ENCODE measurements at places on chromosomes 5 and 9.

GRCh38 chr9:80605129-80605528 is 1033.4 kb downstream of the TLE4 start:
- DNase-seq: peak; percentile 35

DNA sequence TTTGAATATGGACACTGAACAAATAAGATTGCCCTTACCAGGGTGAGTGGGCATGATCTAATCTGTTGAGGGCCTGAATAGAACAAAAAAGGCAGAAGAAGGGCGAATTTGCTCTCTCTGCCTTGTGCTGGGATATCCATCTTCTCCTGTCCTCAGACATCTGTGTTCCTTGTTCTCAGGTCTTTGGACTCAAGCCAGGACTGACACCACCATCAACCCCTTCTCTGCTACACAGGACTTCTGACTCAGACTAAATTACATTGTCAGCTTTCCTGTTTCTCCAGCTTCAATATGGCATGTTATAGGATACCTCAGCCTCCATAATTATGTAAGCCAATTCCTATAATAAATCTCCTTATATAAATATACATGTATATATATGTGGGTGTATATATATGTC is 40.8 kb upstream of the SLCO6A1 start:
- DNase-seq: no peak

DNA sequence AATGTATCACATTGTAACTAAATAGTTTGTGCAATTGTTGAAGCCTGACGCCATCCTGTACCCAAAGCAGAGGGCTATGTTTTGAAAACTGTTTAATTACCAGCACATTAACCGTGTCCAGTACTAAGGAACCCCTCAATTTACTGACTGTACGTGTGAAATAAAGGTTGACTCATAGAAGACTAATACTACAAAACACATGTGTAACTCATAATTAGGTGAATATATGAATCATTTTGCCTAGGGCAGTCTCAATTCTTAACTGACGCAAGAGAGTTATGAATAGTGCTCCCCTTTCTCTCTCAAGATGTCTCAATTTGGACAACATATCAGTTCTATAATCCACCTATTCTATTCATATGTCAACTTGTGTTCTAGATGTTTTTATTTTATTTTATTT is 558.4 kb downstream of the PRDM9 start:
- DNase-seq: no peak

GRCh38 chr5:38948501-38948900 is 102.7 kb downstream of the OSMR start:
- no peak for DNase-seq

GRCh38 chr9:27382308-27382707 is 85.4 kb upstream of the EQTN start:
- no peak for DNase-seq

GRCh38 chr5:137185193-137185592 is 313.9 kb downstream of the SPOCK1 start:
- no peak for DNase-seq

DNA sequence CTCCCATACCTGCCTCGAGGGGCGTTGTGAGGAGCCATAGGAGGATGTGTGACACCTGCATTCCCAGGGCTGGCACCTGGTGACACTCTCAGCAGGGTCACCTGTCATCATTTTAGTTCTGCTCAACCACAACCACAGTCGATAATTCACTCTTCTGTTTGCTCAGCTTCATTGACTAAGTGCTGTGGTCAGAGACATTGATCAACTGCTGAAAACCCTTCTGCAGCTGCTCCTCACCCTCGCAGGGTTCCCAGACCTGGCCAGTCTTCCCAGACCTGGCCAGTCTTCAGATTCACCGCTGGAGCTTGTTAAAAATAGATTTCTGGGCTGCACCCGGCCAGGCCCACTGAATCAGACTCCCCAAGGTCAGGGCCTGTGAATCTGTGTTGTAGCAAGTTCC is 92.8 kb downstream of the MVB12B start:
- no peak for DNase-seq

Data from ACHN (cell line).